ENCODE measurements at places on chromosomes 5 and 9.

DNA sequence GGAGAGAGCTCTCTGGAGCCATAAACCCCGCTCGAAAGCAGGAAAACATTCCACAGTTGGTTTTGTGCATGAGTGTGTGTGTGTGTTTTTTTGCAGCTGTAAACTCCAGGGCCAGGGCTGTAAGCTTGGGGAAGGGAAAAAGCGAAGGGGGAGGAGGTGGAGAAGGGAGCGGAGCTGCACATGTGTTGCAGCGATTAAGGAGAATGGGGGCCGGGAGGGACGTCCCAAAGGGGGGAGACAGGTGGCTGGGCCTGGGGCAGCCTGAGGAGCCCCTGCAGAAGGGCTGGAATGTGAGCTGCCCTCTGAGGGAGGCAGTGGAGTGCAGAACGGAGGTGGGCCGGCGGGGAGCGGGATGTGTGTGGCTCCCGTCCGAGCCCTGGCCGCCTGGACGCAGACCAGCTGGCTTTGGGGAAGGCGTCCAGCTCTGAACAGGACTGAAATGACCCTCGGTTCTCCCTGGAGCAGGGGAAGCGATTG lies 2.7 kb upstream of the MYMK start:
- no peak for DNase-seq

- no peak for DNase-seq
These were observed 70.5 kb upstream of the GFPT2 start for GRCh38 chr5:180423598-180423997.

- DNase-seq, result no peak
These were observed 40.1 kb downstream of the ELL2 start for GRCh38 chr5:95921501-95921900.

DNA sequence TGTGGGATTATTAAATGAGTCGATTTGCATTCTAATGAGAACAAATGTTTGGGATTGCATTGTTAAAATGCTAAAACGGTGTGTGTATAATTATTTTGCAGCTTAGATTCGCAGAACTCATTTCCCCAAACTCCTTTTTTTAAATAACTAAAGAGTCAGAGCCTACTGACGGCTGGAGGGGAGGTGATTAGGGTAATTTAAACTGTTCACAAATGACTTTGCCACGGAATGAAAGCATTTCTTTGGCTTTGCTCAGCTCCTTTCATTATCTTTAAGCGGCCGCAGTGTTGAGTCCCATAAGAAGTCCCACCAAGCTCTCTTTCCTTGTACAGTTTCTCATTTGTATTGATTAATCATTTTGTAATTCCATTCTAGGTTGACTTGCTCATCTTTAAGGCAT lies 1632.8 kb downstream of the MAT2B start:
- DNase-seq, result no peak

DNA sequence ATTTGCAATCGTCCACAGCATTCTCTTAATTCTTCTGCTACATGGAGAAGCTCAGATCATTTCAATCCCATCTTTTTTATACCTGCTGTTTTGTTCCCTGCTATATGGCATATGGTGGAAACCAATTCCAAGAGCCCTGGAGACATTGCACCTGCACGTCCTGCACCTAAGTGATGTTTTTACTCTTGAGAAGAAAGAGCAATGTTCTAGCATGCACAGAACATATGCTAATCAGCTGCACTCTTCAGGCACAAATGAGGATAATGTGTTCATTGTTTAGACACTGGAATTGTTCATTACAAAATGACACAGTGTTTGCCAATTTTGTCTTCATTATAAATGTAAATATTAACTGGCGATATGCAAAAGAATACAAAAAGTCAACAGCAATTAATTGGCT lies 935.8 kb downstream of the TLE4 start:
- no peak for DNase-seq

DNA sequence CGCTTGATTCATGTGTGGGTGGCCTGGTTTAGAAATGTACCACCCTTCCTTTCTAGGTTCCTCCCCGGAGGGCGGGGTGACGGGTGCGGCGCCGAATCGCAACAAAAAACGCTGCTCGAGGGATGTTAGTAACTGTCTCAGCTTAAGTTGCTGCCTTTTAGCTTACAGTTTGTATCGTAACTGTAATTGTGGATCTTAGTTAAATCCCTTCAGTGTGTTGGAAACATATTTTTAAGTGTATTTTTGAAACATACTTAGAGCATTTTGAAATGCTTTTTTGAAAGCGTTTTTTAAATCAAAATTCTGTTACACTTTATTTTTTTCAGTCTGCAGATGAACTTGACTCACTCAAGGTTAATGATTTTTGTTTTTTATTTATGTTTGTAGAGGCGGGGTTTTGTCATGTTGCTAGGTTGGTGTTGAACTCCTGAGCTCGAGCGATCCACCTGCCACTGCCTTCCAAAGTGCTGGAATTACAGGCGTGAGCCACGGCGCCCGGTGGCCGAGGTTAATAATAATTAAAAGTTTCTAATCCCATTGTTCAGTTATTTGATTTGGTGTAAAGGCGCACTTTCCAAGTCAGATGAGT lies 997 bp upstream of the CHD1 start:
- DNase-seq, result no peak

DNA sequence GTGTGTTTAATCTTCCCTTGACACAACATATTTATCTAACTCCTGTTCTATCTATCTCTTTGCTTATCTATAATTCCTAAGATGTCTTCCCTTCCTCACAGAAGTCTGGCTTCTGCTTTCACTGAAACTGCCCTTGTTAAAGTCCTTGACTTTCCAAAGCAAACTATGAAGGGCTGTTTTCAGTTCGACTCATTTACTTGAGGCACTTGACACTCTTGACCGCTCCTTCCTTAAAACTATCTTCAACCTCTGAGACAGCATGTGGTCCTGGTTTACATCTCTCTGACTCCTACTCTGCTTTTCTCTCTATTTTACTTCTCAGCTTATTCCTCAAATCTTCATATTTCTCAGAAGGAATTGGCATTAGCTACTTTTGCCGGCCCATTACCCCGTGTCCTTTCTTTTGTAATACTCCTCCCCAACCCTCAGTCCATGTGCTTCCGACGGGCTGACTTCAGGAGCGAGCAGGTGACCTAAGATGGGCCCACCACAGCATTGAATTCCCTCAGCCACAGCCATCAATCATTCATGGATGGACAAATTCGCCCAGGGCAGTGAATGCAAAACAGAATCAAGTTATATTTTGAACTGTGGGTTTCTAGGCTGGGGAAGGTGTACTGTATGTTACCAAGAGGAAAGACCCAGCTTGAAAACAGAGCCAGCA lies 1089.2 kb downstream of the PTPRD start:
- no peak for DNase-seq

All from inflammatory macrophage (primary cell).